ENCODE measurements at places on chromosomes 5 and 9.
A peak's percentile ranks its signal among the peaks of the same experiment; 100 is the strongest.

DNA sequence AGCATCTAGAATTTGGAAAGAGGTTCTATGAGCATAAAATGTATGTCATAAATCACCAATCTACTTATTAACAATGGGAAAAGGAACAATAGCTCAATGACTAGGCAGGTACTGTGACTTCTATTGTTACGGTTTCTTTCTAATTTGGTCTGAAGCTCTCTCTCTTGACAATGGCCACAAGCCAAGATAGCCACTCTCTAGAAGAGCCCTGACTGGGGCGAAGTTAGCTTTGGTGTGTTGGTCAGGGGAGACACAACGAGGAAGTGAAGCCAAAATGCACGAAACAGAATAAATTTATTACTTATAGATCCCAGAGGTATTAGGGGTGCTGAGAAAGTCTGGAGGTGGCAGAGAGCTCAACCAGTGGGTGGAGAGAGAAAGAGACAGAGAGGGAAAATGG lies 9.4 kb upstream of the RAD23B start:
- DNase-seq: no peak

DNA sequence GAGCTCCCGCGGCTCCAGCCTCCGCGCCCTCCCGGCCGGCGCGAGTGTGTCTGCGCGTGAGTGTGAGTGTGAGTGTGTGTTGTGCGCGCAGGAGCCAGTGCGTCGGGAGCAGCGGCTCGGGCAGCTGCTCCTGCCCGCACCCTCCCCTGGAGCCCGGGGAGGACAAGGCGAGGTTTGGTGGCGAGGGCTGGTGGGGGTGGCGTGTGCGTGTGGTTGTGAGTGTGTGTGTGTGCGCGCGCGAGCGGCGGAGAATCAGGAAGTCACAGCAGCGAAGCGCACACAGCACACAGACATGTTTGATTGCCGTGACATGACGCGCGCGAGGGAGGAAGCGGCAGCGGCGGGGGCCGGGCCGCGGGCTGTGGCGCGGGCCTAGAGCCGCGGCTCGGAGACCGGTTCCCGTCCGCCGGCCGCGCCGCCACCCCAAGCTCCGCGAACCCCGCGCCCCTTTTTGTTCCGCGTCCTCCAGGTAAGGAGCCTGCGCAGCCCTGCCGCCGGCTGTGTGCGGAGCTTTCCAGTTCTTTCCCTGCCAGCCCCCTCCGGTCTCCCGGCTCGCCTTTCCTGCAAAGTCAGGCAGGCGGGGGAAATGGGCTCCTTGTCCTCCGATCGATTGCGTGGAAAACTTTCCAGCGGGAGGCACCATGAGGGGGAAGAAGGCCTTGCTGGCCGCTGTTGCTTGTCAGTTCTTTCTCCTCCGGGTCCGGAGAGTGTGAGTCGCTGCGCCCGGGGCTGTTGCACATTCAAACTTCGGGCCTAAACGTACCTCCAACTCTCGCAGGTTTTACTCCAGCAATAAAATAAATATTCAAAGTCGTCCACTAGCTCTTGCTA lies 2.4 kb downstream of the SMARCA2 start:
- DNase-seq: peak; percentile 79

DNA sequence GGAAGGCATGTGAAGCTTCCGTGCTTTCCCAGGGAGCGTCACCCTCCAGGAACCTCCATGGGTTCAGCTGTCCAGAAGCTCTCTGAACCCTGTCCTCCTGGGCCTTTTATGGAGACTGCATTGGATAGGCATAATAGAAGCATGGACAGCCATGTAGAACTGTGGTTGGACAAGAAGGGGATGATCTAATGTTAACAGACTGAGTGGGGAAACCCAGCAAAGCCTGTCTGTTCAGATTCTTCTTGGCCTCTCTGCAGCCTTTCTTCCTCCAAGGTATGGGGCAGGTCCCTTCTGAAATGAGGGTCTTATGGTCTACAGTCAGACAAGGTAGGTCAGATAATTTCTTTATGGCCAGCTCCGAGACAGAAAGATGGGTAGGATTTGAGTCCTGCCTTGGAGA lies 59.1 kb upstream of the CTNNA1 start:
- no peak for DNase-seq

DNA sequence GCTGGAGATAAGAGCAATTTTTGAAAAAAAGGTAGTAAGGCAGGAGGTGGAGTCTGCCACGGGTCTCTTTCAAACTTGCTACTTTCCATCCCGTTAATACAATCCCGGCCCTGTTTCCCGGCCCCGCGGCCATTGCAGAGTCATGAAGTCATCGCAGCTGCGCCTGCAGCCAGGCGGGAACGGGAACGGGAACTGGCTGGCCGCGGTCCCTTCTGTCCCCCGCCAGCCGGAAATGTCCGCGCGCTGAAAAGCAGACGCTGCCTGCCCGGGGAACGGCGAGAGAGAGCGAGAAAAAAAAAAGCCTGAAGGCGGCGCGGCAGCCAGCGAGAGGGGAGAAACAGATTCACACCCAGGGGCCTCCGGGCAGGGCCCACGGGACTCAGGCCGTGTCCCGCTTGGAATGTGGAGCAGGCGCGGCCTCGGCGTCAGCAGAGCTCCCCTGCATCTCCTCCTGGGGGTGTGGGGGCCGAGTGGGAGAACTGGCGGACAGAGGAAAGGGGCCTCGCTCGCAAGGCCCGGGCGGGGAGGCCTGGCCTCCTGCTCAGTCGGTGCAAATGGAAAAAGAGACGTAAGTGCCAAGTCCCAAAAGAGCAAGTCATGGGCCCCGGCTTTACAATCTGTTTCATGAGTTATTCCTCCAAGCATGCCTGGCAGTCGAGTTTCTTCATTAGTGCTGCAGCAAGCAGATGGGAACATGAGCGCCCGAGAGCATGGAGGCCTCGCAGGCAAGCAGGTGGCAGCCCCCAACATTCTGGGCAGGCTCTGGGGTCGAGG lies 201.2 kb upstream of the GAS1 start:
- peak; percentile 85 for DNase-seq

GRCh38 chr5:16679863-16680262 lies 63.1 kb upstream of the RETREG1 start:
- DNase-seq: no peak

DNA sequence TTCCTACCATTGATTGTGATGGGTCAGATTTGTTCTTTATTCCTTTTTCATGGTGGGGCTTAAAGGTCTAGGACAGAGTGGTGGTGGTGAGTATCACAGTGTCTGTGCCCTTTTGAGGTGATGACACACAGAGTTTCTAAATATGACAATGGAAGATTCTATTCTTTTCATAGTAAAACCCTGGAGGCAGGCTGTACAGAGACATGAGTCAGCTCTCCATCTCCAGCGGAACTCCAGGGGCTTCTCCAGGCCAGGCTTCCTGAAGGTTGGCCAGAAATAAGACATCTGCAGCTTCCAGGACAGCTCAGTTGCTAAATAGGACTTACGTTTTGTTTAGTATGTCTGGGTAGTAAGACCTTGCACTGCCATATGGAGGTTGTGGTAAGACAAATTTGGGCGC lies 229.5 kb downstream of the CD180 start:
- DNase-seq: peak; percentile 67

GRCh38 chr9:110180511-110181434 lies 27.2 kb downstream of the C9orf152 start:
- DNase-seq: peak; percentile 53

DNA sequence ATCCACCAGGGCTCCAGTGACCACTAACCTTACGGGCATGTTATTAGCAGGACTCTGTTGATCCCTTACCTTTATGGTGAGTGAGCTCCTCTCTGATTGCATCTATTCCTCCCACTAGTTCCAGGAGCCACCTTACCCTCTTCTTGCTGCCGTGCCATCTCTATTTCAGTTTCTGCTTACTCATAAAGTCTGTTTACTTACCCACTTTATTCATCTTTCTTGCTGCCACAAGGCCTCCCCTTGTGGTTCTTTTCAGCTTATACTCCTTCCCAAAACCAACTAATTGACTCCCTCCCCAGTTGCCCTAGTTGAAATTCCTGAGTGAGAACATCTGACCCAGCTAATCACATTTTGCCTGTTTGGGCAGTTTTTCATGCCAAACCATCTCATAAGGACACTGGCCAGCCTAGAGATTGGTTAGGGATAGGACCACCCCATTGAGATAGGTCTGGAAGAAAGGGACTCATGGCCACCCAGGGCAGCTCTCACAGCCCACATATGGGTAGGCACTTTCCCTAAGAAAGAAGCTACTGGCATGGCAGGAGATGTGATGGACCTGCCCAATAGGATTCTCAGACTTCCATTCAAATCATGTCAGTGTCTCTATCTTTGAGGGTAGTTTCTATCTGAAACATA lies 412.7 kb downstream of the EFNA5 start:
- DNase-seq: no peak

- peak; percentile 56 for DNase-seq
These were observed 3.0 kb upstream of the HRCT1 start for GRCh38 chr9:35903049-35903448.

- DNase-seq: peak; percentile 59
These were observed 75.1 kb downstream of the MRPS27 start for GRCh38 chr5:72244862-72245371.

DNA sequence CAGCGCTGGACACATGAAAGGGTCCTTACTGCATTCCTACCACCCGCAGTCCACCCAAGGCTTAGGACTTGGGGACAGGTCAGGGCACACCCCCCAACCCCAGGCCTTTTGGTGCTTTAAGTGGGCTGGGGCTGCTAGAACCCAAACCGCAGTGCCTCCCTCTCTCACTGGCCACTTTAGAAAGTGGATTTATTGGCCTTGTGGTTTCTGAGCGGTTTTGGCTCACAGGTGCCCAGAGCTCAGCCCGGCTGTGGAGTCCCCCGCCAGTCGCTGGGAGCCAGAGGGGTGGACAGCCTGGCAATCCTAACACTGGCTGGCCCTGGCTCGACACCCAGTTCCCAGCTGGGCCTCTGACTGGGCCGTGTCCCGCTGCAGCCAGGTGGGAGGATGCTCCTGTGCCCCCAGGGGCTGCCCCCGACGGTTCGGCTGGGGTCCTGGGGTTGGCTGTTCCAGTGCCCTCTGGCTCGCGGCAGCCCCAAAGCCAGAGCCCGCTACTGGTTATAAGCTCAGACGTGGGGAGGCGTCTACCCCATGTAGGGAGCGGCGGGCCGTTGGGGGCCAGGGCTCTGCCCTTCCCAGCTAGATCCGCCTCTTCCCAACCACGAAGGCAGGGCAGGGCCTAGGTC lies 65.2 kb upstream of the RNU6ATAC start:
- DNase-seq: no peak

GRCh38 chr5:142542906-142543305 lies 143.0 kb downstream of the FGF1 start:
- DNase-seq: peak; percentile 46

GRCh38 chr9:93517331-93517730 lies 59.1 kb upstream of the PHF2 start:
- DNase-seq: no peak

GRCh38 chr5:138647261-138647788 lies 72.1 kb upstream of the HSPA9 start:
- peak; percentile 46 for DNase-seq

DNA sequence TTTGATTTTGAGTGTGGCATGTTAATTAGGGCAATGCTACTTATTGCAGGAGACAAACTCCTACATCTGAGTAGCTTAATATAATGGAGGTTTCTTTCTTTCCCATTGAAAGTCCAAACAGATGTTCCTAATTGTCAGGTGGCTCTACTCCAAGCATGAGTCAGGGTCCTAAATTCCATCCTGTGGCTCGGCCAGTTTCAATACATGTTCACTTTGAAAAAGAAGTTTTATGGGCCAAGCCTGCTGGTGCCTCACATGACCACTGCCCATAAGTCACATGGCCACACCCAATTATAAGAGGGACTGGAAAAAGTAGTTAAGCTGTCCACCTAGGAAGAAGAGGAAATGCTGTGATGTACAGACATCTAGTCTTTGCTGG lies 170.4 kb downstream of the ARRDC3 start:
- DNase-seq: peak; percentile 93

- DNase-seq: no peak
These were observed 2232.8 kb upstream of the WWC1 start for GRCh38 chr5:166058660-166059059.

DNA sequence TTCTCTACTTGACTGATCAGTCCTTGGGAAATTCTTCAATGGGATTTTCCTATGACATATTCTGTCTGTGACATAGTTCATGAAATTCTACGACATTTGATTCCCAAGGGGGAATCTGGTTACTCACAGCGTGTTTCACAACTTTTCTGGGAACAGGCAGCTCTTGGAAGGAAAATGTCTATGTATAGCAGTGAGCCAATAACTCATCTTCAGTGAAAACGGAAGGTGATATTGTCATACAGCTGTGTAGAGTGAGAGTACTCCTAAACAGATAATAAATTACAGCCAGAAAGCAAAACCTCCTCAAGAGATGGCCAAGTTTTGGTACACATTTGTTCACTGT lies 91.4 kb downstream of the C9orf152 start:
- DNase-seq: peak; percentile 96

GRCh38 chr5:7251132-7251531 lies 144.8 kb upstream of the ADCY2 start:
- no peak for DNase-seq

GRCh38 chr5:73274881-73275663 lies 102.1 kb downstream of the TMEM174 start:
- DNase-seq: no peak

GRCh38 chr5:149578896-149579295 lies 2.4 kb upstream of the ARHGEF37 start:
- DNase-seq: no peak

DNA sequence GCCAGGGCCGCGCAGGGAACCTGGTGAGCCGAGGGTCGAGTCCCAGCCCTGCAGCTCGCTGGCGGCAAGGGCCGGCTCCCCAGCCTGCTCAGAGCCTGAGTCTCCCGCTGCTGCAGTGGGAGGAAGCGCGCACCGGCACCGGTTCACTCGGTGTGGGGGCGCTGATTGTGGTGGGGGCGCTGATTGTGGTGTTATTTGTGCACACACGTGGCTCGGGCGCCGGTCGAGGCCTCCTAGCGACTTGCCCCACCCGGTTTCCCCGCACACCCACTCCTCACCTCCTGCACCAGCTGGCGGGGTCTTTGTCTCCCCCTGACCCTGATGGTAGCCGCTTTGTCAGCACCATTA lies 266.7 kb downstream of the NSG2 start:
- no peak for DNase-seq

DNA sequence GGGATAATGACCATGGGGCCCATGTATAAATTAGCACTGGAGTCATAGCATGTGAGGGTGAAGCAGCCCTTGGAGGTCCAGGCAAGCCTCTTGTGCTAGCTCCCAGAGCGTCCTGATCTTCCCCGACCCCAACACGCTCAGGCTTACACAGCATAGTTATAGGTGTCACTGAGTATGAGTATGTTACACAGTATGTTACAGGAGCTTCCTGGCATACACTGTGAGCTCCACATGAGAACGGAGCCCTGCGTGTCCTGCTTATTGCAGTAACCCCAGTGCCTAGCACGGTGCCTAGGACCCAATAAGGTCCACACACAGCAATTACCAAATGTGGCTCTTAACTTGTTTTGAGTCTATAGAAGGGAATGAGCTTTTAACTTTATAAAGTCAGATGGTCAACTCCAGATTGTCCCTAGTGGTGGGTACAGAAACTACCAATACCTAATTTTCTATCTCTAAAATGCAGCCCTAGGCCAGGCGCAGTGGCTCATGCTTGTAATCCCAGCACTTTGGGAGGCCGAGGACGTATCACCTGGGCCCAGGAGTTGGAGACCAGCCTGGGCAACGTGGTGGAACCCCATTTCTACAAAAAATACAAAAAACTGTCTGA lies 64.1 kb downstream of the PLAC8L1 start:
- DNase-seq: peak; percentile 20

GRCh38 chr9:36134761-36135505 lies 1.6 kb upstream of the GLIPR2 start:
- DNase-seq: no peak

Data from EL (cell line).